ENCODE measurements at places on chromosomes 6 and 20. TPM values are rescaled to one million over a fixed set of nuclear protein-coding genes. Genes with fewer than 3 reads are reported as not detected.

The RPP40 gene
- 40.4 TPM for total RNA-seq

GRCh38 chr6:105677671-105678475, 275.0 kb upstream of the PREP start:
- no peak for DNase-seq

DNA sequence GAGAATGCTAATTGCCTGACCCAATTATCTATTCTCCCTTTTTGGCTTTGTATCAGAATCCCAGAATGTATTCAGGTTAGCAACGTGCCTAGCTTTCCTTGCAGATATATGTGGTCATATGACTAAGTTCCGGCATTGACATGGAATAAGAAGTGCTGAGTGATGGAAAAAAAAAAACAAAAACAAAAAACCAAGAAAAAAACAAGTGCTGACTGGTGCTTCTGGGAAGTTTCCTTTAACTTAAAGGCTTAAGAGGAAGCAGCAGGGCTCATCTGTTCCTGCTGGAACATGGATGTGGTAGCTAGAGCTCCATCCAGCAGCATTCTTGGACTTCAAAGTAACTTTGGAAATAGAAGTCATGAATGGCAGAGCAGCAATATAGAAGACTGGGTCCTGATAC, 10.4 kb upstream of the RPF2 start:
- DNase-seq: no peak

GRCh38 chr20:24640276-24640675, 170.8 kb downstream of the SYNDIG1 start:
- no peak for DNase-seq

The OTOR gene
- not detected for total RNA-seq

- DNase-seq: peak; percentile 45
These were observed 59.2 kb downstream of the ANKRD6 start for GRCh38 chr6:89492025-89492640.

DNA sequence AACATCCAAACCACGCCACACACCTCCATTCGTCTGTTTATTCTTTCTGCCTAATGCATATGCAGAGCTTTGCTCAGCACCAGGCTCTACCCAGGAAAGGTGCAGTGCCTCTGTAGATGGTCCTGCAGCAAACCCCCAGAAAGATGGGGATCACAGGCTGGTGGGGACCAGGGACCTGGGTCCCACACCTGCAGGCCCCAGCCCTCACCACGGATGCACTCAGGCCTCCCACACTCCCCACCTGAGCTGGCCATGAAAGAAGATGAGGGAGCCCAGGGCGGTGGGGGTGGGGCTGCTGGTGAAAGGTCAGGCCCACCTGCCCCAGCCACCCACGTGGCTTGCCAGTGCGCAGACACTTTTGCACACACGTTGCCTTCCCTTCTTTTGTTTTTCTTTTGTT, 217.7 kb downstream of the TAF4 start:
- DNase-seq: no peak

The TFAP2B gene
- total RNA-seq: not detected

- no peak for DNase-seq
These were observed 33.2 kb downstream of the ADA start for GRCh38 chr20:44618318-44618731.

DNA sequence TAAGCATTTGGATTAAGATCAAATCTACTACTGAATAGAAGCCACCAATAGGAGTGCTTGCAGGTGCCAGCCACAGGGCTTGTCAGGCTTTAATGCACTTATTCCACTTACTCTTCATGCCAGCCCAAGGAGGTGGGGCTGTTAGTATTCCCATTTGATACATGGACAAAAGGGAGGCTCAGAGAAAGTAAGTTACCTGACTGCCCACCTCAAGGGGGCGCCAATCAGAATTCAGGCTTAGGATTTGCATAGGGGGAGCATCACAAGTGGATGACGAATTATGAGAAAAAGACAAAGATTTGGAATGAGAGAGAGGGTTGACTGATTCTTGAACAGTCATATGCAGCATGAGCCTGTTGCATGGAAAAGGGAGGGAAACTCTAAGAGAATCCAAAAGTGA, 188.4 kb upstream of the TSHZ2 start:
- DNase-seq: peak; percentile 81

- no peak for DNase-seq
These were observed 423.5 kb downstream of the GJA1 start for GRCh38 chr6:121858986-121859385.

The HLA-DOA gene
- 30.5 TPM for total RNA-seq

- no peak for DNase-seq
These were observed 182.8 kb upstream of the FOXQ1 start for GRCh38 chr6:1129131-1129530.

DNA sequence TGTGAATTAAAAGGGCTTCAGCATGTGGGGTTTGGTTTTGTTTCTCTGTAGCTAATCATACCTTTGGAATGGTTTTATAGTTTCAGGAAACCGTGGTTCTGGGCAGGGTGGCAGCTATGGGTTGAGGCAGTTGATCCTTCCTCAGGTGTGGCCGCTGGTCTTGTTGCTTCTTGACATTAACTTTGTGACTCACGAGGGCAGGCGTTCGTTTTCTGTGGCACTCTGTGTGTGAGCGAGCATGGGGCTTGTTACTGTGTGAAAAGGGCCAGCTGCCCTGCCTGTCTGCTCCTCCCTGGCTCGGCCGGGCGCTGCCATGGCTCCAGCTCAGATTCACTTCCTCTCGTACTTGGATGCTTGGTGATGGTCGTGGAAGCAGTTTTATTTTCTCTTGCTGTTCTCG, 16.2 kb downstream of the DNAJC5 start:
- DNase-seq: no peak

The KHDC1 gene
- 6.9 TPM for total RNA-seq

- peak; percentile 66 for DNase-seq
These were observed 28.2 kb downstream of the SNX5 start for GRCh38 chr20:17940224-17940971.

- no peak for DNase-seq
These were observed 15.5 kb downstream of the RARS2 start for GRCh38 chr6:87574237-87574804.

The EYS gene
- 0.38 TPM for total RNA-seq

DNA sequence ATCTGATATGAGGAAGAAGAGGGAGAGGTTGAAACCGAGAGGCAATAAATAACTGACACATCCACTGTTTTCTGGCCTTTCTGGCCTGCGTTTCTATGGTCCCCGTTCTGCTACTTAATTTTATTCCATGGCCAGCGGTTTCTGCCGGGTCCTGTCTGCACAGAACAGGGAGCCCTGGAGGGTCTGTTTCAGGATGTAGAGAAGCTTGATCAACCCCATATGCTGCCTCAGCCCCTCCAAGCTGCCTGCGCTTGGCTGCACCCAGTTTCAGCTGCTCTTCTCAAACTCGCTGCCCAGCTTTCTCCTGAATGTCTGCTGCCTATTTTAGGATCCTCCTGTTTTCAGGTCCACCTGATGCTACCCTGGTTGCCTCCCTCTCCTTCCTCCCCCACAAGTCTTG, 18.5 kb upstream of the PACSIN1 start:
- DNase-seq: no peak

- no peak for DNase-seq
These were observed 395.4 kb downstream of the CDC5L start for GRCh38 chr6:44782892-44783291.

DNA sequence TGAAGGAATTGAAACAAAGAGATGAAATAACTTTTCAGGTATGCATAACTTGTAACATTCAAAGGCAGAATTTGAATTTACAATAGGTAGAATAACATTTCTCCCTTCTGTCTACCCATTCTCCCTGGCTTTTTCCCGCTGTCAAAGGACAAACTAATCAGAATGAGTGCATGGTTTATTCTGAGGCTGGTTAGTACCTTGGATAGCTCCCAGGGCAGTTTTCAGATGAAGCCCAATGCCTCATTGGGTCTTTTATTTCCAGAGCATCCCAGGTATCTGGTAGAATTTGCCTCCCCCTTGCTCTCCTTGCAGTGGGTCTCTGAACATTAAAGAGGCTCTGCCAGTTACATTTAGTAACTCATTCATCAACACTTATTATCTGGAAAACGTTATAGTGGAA, 665.5 kb downstream of the BCKDHB start:
- peak; percentile 73 for DNase-seq

GRCh38 chr20:24648481-24648880, 179.1 kb downstream of the SYNDIG1 start:
- DNase-seq: no peak

The SAPCD1 gene
- total RNA-seq: 3.9 TPM

The ECT2L gene
- 0.03 TPM for total RNA-seq

DNA sequence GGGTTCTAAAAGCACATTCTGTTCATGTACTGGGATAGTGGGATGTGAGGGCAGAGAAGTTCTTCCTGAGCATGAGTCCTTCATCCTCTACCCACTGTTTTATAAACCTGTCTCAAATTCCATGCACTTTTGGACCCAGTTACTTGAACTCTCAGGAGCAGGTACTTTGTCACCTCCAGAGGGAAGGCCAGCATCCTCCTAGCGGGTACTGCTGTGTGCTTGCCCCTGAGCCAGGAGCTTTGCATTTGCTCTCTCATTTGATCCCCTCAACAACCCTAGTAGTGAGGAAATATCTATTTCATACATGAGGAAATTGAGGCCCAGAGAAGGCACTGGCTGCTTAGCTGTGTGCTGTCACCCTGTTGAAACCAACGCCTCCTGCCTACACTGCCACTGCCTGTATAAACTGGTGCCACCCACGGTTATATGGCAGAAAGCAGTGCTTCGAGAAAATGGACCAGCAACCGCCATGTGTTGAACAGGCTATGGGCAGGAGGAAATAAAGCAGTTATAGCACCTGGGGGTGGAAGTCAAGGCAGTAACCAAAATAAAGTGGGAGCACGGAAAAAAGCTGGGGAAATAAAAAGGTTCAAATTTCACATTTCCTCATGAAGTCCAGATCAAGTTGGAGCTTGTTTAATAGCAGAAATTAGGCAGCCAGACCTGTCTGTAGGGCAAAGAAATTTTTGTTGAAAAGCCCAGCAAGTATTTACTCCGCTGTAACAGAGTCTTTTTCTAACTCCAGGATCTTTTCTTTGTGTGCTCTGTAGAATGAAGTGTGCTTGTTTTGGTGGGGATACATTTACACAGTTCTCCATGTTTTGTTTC, 38.0 kb downstream of the KLHL31 start:
- no peak for DNase-seq

The FLRT3 gene
- total RNA-seq: 0.17 TPM
